ENCODE measurements at places on chromosomes 3 and 15.
A peak's percentile ranks its signal among the peaks of the same experiment; 100 is the strongest.

- peak; percentile 9 for DNase-seq
Measured at GRCh38 chr3:106401666-106402490, 533.1 kb upstream of the CBLB start.

GRCh38 chr15:60124460-60125070 is 120.5 kb downstream of the FOXB1 start:
- no peak for DNase-seq

DNA sequence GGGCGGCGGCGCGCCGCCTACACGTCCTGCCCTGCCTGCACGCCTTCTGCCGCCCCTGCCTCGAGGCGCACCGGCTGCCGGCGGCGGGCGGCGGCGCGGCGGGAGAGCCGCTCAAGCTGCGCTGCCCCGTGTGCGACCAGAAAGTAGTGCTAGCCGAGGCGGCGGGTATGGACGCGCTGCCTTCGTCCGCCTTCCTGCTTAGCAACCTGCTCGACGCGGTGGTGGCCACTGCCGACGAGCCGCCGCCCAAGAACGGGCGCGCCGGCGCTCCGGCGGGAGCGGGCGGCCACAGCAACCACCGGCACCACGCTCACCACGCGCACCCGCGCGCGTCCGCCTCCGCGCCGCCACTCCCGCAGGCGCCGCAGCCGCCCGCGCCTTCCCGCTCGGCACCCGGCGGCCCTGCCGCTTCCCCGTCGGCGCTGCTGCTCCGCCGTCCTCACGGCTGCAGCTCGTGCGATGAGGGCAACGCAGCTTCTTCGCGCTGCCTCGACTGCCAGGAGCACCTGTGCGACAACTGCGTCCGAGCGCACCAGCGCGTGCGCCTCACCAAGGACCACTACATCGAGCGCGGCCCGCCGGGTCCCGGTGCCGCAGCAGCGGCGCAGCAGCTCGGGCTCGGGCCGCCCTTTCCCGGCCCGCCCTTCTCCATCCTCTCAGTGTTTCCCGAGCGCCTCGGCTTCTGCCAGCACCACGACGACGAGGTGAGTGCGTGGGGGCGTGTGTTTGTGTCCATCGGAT is 602 bp downstream of the TRIM71 start:
- DNase-seq = no peak

DNA sequence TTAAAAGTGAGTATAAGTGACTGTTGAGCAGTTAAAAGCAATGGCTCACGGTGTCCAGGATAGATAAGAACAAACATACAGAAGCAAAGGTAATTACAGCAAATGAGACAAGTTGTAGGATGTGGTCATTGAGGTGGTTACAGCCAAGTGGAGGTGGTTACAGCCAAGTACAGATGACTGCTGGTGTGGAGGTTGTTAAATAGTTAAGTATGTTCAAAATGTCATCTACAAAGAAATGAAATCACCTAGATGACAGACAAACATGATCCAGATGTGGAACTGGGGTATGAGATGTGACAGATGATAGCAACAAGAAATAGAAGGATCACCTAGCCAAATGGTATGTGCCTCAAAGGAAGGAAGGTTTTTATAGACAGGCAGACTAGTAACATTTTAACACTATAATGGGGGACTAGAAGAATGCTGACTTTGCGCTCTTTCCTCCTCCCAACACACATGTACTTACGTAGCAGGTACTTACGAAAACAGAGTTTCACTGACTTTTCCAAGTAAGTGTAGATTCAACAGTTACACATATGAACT is 6.8 kb upstream of the ANKRD28 start:
- no peak for DNase-seq

DNA sequence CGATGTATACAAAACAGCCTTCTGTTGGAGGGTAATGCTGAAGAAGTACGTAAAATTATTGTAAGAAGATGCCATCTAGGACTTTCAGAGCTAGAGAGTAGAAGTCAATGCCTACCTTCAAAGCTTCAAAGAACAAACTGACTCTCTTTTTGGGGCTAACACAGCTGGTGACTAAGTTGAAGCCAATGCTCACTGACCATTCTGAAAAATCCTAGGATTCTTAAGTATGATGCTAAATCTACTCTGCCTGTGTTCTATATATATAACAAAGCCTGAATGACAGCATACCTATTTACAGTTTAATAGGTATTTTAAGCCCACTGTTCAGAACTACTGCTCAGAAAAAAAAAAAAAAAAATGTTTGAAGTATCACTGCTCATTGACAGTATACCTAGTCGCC is 18.9 kb downstream of the ADPGK start:
- DNase-seq = no peak

DNA sequence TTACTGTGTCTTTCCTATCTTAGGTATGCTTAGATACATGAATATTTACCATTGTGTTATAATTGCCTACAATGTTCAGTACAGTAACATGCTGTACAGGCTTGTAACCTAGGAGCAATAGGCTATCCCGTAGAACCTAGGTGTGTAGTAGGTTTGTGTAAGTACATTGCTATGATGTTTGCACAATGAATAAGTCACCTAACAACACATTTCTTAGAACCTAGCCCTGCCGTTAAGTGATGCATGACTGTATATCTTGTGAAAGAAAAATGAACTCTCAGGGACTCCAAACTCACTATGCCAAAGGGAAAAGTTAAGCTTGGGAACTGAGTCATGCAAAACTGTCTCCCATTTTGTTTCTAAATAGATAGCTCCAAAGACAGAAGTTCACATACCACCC is 91.5 kb upstream of the ACP3 start:
- DNase-seq = no peak

GRCh38 chr15:70976851-70977250 is 84.2 kb downstream of the LRRC49 start:
- DNase-seq = peak; percentile 83

DNA sequence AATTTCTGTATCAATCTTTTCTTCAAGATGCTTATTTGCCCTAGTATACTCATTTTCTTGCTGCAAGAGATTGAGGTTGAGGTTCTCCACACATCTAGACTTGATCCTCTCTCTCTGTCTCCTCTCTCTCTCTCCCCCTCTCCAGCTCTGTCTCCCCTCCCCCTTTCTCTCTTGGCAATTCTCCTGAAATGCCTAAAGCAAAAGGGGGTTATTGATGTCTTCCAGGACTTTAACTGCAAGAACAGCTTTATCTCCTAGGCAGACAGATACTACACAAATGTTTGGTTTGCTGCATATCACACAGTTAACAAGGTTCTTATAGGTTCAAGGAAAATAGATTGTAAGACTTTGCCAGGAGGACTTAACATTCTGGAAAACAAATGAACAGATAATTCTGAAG is 52.1 kb downstream of the TMEM212 start:
- no peak for DNase-seq

DNA sequence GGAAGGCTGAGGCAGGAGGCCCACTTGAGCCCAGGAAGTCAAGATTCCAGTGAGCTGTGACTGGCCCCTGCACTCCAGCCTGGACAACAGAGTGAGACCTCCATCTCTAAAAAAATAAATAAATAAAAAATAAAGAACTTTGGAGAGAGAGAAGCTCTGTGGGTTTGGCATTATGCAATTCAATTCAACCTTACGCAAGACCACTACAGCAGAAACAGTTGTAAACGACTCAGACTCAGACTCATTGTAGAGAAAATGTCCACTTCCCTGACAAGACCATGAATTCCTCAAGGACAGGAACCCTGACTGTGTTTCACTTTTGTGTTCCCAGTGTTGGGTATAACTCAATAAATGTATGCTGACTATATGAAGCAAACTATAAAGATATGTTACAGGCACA is 90.3 kb upstream of the C3orf80 start:
- peak; percentile 79 for DNase-seq

DNA sequence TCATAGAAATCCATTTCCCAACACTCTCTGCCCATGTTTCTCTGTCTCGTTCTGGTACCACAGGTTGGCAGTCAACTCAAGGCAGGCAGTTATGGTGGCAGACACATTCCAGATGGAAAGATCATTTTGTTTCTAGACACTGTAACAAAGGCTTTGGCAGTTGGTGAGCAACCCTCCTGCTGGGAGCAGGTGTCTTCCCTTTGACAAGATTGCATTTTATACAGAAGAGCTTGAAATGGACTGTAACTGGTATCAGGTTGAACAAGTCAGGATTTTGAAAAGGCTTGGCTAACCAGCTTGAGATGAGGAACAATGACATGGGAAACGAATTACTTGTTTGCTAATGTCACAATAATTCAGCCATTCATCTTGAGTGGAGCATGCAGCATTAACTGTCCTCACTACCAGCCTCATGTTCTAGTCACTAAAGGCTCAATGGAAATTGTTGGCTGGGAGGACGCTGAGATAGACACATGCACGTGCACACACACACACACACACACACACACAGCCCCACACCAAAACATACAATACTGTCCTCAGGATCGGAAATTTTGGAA is 170.0 kb downstream of the SEMA6D start:
- no peak for DNase-seq

GRCh38 chr3:37737134-37737533 is 124.5 kb upstream of the CTDSPL start:
- DNase-seq = no peak

DNA sequence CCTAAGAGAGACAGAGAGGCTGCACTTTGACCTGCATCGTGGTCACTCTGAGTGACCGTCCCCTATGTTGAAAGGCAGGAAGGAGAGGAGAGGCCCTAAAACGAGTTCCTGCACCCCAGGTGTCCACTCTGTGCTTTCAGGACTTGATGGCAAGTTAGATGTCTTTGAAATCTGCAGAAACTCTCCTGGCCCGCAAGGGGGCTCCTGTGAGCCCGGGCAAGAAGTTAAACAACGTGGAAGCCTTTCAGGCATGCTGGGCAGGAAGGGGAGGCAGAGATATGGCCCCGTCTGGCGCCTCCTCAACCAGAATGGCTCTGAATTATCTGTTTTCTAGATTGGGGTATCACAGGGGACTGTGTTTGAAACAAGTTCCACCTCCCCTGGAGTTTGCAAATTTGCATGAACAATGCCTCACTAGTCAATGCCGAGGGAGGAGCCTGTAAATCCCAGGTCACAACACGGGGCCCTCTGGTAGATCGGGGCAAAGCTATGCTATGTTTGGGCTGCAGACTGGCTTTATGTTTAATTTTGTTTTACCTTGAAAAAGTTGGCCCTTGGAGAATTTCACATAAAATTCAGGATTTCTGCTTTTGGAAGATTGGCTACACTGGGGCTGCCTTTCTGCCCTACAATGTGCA is 9.8 kb downstream of the CTXND1 start:
- DNase-seq = no peak

DNA sequence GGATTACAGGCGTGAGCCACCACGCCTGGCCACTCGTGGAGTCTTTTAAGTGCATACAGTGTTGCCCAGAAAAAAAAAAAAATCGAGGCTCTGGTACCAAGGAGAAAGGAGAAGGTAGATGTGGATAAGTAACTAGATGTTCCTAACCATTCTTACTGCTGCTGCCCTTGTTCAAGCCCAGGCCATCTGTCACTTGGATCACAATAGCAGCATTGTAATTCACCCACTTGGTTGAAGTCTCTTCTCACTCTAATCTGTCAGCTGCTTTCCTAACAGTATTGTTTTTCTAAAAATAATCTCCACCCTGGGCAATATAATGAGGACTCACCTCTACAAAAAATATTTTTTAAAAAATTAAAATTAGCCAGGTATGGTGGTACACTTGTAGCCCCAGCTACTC is 58.0 kb upstream of the CRTC3 start:
- no peak for DNase-seq

GRCh38 chr15:82021992-82022391 is 23.8 kb downstream of the MEX3B start:
- DNase-seq = no peak

GRCh38 chr3:30286007-30286669 is 320.3 kb upstream of the TGFBR2 start:
- DNase-seq = peak; percentile 92

DNA sequence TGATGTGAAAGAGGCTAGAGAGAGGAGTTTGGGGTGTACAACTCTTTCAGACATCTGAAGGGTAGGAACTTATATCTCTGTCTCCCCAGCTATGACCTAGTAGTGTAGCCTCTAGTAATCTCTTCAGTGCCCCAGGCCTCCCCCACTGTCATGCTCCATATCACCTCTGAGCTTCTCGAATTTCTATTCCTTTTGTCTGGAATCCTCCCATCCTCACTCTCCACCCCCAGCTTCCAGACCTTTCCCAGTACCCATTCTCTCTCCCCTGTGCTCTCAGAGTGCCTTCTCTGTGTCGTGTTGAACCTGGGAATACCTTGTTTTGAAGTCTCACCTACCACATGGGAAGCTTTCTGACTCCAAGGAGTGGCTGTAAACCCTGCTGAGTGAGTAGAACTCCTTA is 3.6 kb upstream of the RBPMS2 start:
- DNase-seq = no peak

GRCh38 chr15:38238311-38238710 is 14.3 kb upstream of the SPRED1 start:
- DNase-seq = no peak

DNA sequence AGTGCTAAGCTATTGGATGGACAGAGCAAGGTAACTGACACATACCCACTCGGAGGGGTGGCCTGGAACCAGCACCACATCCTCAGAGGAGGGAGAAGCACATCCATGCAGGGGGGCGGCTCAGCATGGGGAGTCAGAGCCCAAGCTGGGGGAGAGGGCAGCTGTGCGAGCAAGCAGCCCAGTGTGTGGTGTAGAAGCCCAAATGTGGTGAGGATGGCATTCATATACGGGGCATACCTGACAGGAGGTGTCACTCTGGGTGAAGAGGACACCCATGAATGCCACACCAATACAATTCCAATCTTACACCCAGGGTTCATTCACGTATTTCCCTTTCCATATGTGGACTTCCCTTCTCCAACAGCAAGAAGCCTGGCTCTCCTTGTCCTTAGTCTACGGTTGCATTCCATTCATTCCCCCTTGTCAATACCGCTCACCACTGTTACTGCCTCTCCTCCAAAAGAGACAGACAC is 58.7 kb upstream of the ACAN start:
- no peak for DNase-seq

DNA sequence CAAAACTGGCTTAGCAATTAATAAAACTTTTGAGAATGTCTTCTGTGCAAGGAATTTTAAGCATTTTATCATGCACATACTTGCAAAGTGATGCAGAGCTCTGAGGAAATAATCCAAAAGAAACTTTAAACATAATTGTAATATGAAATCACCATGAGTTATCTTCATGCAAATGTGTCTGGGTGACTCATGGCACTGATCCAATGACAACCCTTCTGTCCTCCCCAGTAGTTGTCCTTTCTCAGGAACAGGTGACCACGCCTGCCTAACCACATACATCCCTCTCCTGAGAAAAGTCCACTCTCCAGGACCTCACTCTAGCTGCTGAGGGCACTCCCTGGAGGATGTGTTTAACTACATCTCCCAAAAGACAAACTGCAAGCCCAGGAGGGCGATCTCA is 530.6 kb upstream of the IL12A start:
- DNase-seq = peak; percentile 94

DNA sequence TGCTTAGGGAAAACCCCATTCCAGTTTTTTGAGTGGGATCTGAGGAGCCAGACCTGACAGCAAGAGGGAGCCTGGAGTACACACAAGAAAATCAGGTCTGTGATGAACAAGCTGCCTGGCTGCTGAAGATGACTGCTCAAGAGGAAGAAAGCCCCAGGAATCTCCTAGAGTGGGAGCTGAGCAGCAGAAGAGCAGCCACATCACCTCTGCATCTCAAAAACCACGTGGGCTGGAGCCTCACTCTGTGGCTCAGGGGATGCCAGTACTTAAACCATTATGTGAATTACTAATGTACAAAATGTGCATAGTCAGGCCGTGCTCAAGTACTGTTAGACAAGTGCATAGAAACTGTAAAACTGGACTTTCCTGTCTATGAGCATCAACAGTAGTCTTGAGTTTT is 52.4 kb downstream of the SLC9A9 start:
- DNase-seq = no peak

Data from foreskin fibroblast (primary cell).